ENCODE measurements at places on chromosomes 13 and 19.

DNA sequence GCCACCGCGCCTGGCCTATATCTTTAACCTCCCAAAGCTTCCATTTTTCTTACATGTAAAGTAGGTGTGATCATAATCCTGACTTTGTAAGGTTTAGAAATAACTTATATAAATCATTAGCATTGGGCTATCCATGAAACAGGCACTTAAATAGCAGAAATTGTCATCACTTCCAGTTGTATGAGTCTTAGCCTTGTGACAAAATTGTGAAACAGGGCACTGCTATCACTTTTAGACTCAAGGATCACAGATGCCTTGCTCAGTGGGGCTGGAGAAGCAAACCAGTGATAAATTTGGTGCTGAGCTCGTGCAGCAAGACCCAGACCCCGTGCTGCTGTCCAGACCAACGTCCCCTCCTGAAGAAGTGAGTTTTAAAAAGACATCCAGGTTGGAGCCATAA lies 209.7 kb downstream of the KATNAL1 start:
- no peak for DNase-seq

GRCh38 chr13:50119591-50119990 lies 104.3 kb downstream of the KCNRG start:
- no peak for DNase-seq

- DNase-seq, result no peak
Observed at GRCh38 chr19:13983213-13983889, 22.8 kb downstream of the RFX1 start.

DNA sequence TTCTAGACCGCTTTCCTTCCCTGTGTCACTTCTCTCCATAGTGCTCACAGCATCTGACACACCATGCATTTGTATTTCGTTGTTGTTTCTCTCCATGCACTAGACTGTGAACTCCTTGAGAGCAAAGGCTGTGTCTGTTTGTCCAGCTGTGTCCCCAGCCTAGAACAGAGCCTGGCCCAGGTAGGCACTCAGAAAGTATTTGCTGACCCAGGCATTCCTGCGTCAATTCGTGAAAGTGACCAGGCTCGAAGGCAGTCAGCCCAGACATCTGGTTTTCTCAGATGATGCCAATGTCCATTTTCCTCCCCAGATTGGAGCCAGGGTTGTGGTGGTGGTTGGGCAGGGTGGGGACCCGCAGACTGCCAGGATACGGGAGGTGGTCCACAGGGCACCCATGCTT lies 164.8 kb downstream of the ZNF536 start:
- no peak for DNase-seq

DNA sequence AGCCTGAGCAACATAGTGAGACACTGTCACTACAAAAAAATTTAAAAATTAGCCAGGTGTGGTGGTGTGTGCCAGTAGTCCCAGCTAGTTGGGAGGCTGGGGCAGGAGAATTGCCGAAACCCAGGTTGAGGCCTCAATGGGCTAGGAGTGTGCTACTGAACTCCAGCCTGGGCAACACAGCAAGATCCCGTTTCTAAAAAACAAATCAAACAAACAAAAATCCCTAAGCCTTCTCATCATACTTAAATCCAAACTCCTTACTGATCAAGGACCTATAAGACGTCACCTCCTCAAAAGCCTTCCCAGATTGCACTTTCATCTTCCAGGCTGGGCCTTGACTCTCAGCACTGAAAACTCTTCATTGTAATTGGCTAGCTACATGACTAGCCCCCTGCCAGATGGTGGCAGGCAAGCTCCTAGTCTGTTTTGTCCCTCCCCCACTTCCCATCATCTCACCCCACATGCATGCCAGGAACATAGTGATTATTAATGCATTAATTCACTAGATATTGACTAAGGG lies 17.5 kb upstream of the NANOS3 start:
- DNase-seq, result no peak

- DNase-seq, result no peak
Observed at GRCh38 chr19:2381148-2381820, 21.2 kb downstream of the TMPRSS9 start.

DNA sequence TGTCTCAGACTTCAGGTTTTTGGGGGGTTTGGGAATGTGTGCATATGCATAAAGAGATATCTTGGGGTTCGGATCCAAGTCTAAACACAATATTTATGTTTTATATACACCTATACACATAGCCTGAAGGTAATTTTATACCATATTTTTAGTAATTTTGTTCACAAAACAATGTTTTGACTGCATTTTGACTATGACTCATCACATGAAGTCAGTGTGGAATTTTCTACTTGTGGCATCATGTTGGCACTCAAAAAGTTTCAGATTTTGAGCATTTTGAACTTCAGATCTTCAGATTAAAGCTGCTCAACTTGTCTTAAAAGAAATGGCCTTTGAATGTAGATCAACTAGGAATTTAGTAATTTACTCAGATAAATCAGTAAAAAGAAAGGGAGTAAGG lies 712.9 kb upstream of the GPC6 start:
- no peak for DNase-seq

DNA sequence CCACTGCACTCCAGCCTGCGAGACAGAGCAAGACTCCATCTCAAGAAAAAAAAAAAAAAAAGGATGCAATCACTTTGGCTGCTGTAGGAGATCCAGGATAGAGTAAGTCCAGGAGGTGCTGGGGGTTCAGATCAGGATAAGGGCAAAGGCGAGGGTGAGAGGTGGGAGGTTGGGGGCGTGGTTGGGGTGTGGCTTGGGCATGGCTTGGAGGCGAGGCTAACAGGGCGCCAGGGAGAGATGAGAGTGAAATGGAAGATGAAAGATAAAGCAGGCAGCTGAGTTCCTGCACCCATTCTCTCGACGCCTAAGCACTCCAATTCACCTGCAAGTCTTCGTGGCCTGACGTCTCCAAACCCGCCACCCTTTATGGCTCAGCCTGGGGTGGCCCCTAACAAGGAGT lies 25.0 kb upstream of the ZNRF4 start:
- DNase-seq, result no peak

- DNase-seq, result no peak
Observed at GRCh38 chr19:39595950-39596349, 6.4 kb upstream of the LGALS13 start.

GRCh38 chr19:35357867-35358573 lies at the start of gene FFAR3:
TSS of gene FFAR3 (plus strand) at chr19:35358460. CDS start at chr19:35358891, 431 bp downstream.
- DNase-seq, result no peak

- no peak for DNase-seq
Observed at GRCh38 chr13:74466020-74466419, 331.8 kb upstream of the KLF12 start.

GRCh38 chr19:49348305-49349189 lies 13.3 kb downstream of the CD37 start:
- DNase-seq, result no peak

GRCh38 chr13:45209229-45209628 lies 8.4 kb upstream of the KCTD4 start:
- no peak for DNase-seq

GRCh38 chr19:35278578-35279284 lies 3.6 kb upstream of the HAMP start:
- no peak for DNase-seq

DNA sequence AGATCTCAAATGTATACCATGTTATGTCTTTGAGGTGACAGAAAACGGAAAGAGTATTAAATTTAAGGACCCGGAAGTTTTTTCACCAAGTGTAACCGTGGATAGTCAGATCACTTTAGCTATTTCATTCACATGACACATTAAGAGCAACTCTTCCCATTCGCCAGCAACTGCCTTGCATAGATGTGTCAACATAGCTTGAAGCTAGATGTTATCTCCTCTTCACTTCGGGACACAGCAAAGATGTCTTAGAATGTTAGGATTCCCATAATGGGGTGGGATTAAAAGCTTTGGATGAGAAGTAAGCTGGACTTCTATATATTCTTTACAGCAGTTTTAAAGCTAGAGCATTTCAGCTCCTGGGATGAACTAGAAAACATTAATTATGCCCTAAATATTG lies 1135.9 kb upstream of the PCDH20 start:
- no peak for DNase-seq

GRCh38 chr13:33541456-33541855 lies 255.9 kb upstream of the STARD13 start:
- no peak for DNase-seq

- no peak for DNase-seq
Observed at GRCh38 chr13:106990594-106990993, 422.7 kb upstream of the ARGLU1 start.

DNA sequence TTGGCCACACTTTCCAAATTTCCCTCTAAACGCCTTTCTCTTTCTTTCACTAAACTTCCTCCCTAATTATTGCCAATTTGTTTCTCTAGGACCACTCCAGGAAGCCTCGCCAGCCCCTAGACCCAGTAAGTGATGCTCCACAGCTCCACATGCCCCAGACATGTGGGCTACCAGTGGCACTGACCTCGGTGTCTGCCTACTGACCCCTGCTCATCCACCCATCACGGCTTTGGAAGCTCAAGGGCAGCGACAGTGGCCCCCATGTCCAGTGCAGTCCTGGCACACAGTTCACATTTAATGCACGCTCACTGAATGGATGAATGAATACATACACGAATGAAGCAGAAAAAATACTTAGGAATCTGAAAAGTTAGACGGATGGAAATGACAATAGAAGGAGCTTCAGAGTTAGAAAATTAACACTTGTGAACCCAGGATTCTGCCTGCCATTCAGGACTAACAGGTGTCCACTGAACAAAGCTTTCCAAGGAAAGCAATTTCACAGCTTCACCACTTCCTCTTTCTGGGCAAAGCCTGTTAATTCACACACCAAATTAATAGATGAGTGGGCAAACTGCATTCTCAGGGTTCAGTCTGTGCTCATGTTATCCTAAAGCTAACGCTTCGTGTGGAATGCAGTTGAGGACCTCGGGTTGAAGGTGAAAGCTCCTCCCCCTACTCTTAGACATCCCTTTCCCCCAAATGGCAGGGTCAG lies 50.9 kb downstream of the CCDC70 start:
- no peak for DNase-seq

DNA sequence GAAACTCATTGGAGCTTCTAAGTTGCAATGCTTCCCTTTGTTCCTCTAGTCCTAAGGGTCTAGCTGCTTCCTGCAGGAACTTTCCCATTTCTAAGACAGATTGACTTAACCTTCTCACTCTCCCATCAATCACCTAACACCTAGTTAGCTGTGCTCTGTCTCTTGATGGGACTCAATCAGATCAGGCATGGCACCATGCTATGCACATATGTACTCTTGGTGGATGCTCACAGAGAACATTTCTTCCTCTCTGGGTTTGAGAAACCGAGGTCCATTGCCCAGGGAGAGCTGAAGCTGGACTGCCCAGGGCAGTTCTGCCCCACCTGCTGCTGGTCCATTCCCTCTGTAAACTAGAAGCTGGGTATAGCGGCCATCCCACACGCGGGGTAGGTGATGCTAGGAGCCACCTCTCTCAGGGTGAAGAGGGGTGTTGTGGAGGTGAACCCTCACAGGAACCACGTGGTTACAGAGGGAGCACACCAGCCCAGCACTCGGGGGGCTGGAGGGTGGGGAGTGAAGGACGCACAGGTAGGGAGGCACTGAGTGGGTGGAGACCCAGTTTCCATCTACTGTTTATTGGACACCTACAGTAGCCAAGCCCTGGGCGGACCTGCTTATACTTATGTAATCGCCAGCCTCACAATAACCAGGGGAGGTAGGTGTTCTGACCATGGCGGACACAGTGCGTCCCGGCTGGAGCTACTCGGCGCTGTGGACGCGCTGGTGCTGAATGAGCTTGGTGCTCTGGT lies 3.1 kb upstream of the UBE2M start:
- no peak for DNase-seq

DNA sequence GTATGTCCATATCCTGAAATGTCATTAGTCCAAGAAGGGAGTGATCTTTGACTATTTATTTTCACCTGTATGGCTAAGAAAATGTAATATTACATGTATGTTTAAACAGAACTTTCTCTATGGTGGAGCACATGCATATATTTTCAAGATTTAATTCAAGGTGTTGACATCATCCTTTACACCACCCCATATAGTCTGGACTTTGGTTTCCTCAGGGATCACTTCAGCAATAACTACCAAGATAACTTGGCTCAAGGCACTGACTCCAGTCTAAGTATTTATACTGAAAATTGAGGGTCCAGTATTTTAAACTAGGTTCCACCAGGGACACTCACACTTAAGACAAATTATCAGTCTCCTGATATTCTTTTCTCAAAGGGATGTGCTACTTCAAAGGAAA lies 660.6 kb downstream of the EFNB2 start:
- DNase-seq, result no peak

- DNase-seq, result no peak
Observed at GRCh38 chr19:48873476-48874302, 1.5 kb downstream of the PPP1R15A start.

GRCh38 chr19:2228157-2229030 lies 7.7 kb downstream of the PLEKHJ1 start:
- DNase-seq, result no peak

- DNase-seq, result no peak
Observed at GRCh38 chr19:1962674-1963073, 21.7 kb downstream of the CSNK1G2 start.

- DNase-seq, result no peak
Observed at GRCh38 chr19:57263244-57263741, 17.0 kb upstream of the ZNF460 start.

- no peak for DNase-seq
Observed at GRCh38 chr13:45368005-45368404, 27.0 kb upstream of the TPT1 start.

DNA sequence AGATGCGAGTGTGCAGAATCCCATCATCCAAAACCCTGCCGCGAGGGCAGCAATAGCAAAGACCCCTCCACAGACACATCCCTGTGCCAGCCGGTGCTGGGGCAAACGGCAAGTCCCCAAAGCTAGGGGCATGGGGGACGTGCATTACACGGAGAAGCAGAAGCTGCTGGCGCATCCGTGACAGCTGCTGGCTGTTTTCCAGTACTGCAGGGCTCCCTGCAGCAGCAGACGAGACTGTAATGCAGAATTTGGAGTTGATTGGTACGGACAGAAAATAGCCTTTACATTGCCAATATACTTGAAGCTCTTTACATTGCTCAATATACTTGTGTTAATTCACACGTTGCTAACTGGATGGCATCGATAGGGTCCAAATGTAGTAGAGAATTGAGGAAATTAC lies 77.2 kb upstream of the TMTC4 start:
- DNase-seq, result no peak

DNA sequence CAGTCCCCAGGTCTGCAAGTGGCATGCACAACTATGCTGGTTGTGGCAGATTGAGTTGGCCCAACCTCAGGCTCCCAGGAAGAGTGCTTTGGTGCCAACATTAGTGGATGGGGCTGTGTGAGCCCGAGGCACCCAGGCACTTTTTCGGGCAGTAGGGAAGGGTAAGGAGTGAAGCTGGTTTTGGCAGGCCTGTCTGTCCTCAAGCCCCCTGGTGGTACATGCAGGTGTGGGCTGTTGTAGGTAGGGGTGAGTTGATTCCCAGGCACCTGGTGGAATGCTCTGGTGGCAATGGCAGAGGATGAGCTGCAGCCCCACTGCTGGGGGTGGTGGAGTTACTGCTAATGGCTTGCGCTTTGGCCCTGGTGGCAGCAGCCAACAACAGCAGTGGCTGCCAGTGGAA lies 723.7 kb upstream of the SLITRK1 start:
- DNase-seq, result no peak

- DNase-seq, result no peak
Observed at GRCh38 chr13:111216166-111216960, 101.3 kb downstream of the ARHGEF7 start.

- DNase-seq, result no peak
Observed at GRCh38 chr13:38535261-38535660, 151.6 kb upstream of the FREM2 start.
